ENCODE measurements at places on chromosomes 7 and 10. TPM values are rescaled to one million over a fixed set of nuclear protein-coding genes. Genes with fewer than 3 reads are reported as not detected.

CRHR2 gene
- not detected for total RNA-seq

- no peak for DNase-seq
Measured at GRCh38 chr7:139602143-139602722, 78.7 kb downstream of the CLEC2L start.

LRRC18 gene
- total RNA-seq, result not detected

DNA sequence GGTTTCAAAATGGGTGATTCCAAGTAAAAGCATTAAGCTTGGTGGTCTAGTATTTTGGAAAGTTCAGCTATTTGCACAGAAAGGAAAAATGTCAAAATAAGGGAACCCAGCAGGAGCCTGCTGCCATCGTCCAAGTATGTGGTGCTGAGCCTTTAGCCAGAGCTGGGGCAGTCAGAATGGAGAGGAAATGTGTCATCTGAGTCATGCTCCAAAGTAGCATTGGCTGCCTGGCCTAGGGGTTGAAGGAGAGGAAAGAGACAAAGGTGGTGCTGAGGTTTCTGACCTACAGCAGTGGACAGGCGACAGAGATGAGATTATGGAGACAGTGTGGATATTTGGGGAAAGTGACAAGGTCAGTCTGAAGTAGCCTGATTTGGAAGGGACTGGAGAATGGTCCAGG lies 103.9 kb downstream of the PLCE1 start:
- DNase-seq, result peak; percentile 39

VCL gene
- total RNA-seq, result 115 TPM

DNA sequence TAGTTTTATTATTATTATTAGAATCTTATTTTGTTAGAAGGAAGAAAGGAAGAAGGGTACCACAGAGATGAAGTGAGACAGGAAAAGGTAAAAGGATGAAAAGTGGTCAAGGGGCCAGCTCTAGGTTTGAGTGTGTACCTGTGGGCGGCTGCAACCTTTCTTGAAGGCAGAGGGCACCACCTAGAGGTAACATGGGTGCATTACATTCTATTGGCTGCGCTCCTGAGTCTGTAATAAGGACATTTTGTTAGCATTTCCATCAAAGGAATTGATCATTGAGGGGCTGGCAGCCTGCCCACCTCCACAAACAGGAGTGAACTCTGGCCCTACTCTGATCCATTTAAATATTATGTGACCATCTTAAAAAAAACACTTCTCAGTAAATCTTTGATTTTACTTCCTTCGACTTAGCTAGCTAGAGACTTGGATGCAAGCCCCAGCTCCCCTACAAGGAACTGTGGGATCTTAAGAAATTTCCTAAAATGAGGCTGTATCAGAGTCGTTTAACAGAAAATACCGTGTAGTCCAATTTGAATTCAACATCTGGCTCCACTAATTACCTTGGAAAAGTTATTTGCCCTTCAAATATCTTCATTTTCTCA lies 610.4 kb downstream of the IPMK start:
- DNase-seq, result peak; percentile 1

GRCh38 chr10:15901889-15902288 lies 41.6 kb upstream of the MINDY3 start:
- DNase-seq, result no peak

FAM131B gene
- total RNA-seq, result 2.2 TPM

DNA sequence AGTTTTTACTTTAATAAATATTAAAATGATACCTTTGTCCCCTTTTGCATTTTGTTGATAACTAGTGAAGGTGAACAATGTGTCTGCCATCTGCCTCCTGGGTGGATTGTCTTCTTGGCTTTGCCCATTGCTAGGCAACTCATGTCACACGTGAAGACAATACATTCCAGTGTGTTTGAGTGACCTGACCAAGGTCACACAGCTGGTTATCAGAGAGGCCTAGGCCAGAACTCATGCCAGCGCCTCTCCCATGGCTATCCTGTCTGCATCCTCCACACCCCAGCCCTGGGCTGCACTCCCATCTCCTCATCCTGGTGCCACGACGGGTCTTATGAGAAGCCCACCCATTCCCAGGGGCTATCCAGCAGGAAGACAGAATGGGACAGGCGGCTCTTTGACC lies 108.7 kb downstream of the PLCE1 start:
- DNase-seq, result no peak

DNA sequence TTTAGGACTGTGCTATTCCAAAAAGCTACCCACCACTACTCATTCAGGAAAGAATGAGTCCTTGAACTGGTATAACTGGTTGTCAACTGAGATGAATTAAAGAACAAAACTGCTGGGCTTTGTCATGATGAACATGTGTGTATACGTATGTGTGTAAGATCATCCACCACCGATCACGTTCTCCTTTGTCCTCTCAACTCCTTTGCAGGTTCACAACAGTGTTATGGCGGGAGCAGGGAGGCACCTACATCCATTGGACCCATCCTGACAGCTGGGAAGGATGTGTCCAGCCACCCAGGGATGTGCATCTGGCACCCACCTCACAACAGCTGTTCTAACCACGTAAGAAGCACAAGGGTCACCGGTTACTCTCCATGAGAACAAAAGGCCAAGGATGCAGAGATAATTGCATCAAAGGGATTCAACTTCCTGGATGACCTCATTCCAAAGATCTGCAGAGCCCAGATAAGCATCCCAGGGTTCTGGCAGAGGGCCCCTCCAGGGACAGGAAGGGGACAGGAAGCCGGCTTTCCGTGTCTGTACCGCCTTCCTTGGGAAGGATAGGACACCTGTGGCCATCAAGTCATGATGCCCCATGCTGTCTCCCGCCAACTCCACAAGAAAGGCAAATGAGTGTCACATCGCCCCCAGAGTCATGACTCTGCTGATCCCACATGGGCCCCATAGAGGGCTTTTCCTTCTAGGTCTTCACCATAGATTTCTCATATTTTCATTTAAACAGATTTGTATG lies 66.1 kb downstream of the STEAP1B start:
- peak; percentile 82 for DNase-seq

FEZF1 gene
- 0.69 TPM for total RNA-seq

DNA sequence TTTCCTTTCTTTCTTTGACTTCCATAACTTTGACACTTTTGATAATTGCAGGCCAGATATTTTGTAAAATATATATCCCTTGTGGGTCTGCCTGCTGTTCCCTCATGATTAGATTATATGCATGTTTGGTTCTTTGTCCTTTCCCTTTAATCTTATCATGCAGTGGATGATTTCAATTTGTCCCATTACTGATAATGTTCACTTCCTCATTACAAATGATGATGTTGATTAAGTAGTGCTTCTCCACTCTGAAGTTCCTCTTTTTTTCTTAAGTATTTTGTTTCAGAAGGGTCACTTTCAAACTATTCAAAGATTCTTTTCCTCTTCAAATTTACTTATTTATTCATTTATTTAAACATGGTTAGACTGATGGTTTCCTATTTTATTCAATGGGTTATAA lies 898.1 kb downstream of the XPNPEP1 start:
- no peak for DNase-seq

RBP3 gene
- total RNA-seq, result not detected

GRCh38 chr10:77207828-77208185 lies 429.8 kb downstream of the KCNMA1 start:
- DNase-seq, result no peak

DNMBP gene
- 14.4 TPM for total RNA-seq

DNA sequence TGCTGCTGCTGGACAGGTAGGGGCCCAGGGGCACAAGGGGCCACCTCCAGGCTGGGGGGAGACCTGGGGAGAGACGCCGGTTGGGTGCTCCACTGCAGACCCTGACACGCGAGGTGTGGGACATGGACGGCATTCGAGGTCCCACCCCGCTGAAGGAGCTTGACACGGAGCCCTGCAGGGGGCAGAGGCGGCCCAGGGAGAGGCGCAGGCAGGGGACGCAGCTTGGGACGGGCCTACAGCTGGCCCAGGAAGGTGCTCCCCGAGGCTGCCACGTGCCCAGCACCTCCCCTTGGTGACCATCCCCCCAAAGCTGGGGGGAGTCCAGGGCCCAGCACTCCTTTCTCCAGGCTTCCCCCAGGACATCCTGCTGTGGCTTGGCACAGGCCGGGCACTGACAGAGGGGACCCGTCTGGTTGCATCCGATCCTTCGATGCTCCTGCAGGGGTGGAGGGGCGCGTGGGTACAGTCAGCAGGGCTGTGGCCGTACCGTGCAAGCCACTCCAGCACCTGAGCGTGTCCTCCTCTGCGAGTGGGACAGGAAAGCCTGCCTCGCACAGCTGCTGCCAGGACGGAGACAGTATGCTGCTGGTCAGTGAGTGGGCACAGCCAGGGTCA lies 174.4 kb downstream of the ELFN1 start:
- no peak for DNase-seq

GNAT3 gene
- total RNA-seq, result not detected

MSS51 gene
- total RNA-seq, result 0.57 TPM

DNA sequence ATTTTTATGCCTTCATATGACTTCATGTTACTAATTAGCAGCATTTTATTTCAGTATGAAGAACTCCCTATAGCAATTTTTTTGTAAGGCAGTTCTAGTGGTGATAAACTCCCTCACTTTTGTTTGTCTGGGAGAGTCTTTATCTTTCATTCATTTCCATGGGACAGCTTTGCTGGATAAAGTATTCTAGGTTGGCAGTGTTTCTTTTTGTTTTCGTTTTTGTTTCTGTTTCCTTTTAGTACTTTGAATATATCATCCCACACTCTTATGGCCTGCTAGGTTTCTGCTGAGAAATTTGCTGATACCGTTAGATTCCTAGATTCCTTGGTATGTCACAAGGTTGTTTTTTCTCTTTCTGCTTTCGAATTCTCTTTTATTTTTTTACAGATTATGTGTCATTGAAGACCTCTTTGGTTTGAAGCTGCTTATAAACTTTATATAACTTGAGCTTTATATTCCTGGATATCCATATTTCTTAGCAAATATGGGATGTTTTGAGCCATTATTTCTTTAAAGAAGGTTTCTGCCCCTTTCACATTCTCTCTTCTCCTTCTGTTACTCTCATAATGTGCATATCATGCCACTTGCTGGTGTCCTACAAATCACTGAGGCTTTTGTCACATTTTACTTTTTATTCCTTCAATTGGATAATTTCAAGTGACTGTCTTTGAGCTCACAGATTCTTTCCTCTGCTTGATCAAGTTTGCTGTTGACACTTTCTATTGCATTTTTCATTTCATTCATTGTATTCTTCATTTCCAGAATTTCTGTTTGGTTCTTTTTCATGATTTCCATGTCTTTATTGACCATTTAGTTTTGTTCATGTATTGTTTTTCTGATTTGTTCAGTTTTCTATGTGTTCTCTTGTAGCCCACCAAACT lies 28.9 kb upstream of the AHR start:
- no peak for DNase-seq

DNA sequence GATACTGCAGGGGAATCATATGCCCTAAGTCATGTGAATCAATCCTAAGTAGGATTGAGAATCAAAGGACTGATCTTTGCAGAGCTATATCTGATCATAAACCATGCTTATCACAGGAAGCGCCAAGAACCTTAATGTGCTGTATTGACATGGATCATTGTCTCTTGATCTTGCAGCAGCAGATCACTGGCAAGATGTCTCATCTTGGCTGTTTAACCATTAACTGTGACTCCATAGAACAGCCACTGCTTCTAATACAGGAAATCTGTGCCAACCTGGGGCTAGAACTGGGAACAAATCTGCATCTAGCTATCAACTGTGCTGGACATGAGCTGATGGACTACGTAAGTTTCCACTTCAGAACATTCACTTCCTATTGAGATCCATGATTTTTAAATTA lies 21.6 kb downstream of the ENO4 start:
- DNase-seq, result no peak

GIMAP7 gene
- total RNA-seq, result not detected

DNA sequence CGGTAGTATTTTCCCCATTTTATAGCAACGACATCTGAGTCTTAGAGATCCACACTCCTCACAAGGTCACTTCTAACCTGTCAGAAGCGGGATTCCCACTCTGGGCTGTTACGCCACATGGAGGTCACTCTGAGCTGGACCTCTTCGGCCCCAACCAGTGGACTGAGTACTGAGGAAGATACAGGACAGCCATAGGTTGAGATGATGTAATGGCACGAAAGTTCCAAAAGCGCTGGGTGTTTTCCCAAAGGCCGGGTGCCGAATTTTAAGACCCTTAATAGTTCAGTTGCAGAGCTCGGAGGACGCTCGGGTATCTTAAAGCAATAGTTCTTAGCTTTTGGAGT lies 699 bp downstream of the GHITM start:
- DNase-seq, result no peak

GRCh38 chr10:70096705-70097420 lies 35.8 kb downstream of the AIFM2 start:
- no peak for DNase-seq

- peak; percentile 62 for DNase-seq
Measured at GRCh38 chr10:7408291-7409044, 2.4 kb downstream of the SFMBT2 start.

PALD1 gene
- 0.92 TPM for total RNA-seq

- no peak for DNase-seq
Measured at GRCh38 chr10:59847326-59847725, 59.0 kb downstream of the CCDC6 start.
